ENCODE measurements at places on chromosomes 3 and 15.

DNA sequence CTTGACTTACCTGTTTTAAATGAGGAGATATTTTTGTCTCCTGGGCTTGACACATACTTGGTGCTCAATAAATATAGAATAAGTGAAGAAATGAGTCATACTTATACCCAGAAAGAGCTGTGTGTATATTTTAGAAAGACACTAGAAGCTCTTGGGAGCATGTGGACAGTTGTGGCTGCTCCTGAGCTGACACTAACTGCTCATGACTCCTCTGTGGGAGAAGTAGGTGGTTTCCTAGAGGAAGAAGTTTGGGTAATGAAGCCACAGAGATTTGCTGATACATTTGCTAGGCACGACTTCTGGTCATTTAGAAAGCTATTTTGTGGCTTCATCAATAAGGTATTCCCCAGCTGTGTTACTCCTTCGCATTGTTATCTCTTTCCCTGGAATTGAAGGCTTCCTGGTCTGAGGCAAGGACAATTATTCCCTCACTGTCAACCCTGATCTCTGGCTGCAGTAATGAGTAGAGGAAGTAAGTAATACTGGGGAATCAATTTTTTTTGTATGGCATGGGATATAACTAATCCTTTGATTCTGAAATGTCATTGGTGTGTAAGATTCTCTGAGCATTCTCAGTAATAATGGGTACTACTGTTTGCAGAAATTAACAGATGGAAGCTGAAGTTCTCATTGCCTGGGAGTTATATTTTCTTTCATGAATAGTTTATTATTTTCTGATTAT is 79.6 kb upstream of the DCBLD2 start:
- no peak for DNase-seq

DNA sequence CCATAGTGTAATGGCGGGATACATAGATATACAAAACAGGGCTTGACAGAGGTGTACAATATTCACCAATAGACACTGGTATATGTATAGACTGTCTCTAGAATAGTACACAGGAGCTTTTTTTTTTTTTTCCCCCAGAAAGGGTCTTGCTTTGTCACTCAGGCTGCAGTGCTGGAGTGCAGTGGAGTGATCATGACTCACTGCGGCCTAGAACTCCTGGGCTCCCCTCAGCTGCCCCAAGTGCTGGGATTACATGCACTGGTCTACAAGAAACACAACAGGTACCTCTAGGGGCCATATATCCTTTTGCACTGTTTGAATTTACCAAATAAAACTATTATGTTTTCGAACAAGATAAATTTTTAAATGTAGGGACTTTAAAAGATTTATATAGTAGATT is 12.3 kb downstream of the RHOA start:
- no peak for DNase-seq

DNA sequence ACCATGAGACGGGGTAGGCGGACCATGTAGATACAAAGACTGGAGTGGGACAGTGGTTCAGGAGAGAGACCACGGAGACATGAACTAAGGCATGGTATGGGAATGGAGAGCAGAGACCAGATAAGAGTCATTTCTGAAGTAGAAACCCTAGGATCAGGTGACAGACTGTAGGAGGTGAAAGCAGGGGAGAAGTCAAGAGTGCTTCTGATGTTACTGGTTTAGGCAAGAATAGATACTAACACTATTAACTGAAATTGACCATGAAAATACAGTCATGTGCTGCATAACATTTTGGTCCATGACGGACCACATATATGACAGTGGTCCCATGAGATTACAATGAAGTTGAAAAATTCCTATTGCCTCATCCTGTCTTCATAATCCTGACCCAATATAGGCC is 41.7 kb downstream of the RASGRP1 start:
- no peak for DNase-seq

DNA sequence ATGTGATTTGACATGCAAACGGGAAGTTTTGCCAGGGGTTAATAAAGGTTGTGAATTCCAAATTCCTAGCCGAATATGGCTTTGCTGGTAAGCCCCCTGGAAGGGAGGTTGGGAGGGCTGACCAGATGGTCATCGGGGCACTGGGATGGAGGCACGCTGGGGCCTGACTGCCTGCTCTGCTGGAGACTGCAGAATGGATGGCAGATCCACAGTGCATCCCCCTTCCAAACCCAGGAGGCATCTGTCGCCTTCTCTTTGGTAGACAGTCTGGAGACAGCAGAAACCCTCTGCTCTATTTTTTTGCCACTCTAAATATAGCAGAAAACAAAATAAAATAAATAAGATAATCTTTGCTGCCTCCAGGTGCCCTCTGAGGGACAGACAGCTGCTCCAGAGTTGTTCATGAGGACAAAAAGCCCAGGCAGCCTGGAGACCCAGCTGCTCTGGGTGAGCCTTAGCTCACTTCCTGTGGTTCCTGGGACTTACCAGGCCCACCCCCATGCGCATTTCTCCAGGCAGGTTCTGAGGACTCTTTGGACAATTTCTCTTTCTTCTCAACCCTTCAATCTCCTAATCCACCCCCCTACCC is 6.1 kb upstream of the SPTBN5 start:
- DNase-seq, result no peak

DNA sequence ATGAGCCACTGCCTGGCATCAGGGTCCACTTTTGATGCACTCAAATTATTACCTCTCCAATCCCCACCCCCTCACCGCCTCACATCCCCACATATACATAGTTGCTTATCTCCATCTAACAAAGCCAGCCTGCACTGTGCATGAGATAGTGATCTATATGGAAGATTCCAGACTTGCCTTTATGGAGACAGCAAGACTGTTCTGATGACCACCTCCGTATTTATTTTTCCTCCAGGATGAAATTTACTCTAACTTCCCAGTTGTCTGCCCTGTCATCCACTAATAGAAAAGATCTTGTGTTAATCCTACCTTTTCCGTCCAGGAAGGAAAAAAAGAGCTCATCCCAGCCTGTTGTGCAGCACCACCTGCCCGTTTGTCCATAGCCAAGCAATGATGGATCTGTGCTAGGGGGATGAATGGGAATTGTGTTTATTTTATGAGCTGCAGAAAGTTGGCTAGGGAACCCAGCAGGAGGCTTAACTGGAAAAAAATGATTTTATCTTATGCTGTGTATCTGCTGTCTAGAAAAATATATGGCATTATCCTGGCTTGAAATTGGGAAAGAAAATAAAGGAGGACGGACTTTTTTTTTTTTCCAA is 114.5 kb downstream of the CD47 start:
- DNase-seq, result no peak

DNA sequence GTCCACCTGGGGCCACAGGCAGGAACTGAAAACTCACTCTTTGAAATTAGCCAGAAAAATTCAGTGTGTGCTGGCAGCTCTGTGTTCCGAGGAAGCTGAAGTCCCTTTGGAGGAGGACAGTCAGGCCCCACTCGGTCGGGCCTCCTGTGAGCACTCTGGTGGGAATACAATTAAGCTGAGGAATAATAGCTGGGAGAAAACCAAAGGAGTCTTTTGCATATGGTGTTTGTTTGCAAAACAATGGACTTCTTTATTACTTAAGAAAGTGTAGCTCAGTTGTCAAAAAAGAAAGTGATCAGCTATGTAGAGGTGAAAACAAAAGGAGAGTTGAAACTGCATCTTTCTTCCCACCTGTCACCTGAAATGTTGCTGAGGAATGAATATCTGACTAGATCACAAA is 202.5 kb downstream of the MEIS2 start:
- no peak for DNase-seq

DNA sequence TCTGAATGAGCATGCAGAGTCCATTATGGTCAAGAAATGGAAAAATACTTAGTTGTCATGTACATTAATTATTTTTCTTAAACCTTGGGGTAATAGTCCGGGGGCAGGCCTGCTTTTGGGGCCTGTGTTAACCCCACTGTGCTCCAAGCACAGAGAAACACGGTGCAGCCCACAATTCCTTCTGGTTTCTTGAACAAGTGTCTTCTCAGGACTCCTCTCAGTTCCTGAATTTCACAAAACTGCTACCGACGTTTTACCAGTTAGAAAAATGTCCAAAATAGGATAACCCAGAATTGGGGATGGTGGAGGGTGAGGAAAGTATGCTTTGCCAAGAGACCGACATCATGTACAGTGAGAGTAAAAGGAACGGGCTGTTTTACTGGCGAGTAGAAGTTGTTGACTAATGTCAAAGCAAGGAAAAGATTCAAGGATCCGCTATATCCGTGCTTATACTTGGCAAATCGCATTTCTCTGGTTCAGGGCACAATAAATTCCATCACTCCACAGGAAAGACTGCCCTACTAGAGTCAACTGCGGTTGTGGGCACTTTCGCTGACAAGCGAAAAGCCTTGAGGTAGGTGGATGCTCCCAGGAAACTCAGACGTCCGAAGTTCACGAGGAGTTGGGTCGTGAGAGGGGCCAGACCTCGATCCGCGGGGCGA is 495 bp upstream of the NXPE3 start:
- DNase-seq, result no peak

GRCh38 chr3:160225176-160226025 is at the start of gene C3orf80:
Gene C3orf80, plus strand, starts transcription at chr3:160225422. Its CDS starts 214 bp downstream, at chr3:160225636.
- DNase-seq, result peak; percentile 25

- DNase-seq, result no peak
These were observed 357.0 kb upstream of the ICE2 start for GRCh38 chr15:60835974-60836373.

DNA sequence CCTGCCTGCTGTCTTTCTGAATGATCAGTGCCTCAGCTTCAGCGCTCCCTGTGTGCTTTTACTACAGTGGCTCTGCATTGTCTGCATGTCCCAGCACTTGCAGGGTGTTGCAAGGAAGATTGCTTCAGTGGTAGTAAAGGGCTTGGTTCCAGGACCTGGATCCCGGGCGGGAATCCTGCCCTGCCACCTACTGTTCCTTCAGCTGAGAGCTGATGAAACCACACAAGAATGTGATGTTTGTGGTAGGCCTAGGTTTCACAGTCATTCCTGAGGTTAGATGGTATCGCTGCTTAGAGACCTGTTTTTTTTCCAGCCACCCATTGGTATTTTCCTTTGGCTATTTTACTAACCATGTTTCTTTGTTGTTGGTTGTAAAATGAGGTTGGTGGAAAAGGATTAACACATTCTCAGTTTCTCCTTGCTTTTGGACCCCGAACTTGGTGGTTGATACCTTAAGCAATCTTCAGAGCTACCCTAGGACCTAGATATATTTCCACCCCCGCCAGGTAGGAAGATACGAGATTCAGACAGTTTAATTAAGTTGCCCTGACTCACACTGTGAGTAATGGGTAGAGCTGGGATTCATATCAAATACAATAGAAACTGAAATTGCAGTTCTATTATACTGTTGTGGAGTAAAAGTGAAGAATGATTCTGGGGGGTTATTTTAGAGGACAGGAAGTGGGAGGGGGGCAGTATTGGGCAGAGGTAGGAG is 11.4 kb downstream of the GPR87 start:
- no peak for DNase-seq

GRCh38 chr3:146308682-146309081 is 57.8 kb upstream of the PLSCR4 start:
- no peak for DNase-seq

GRCh38 chr3:134681522-134681900 is 30.7 kb upstream of the KY start:
- no peak for DNase-seq

DNA sequence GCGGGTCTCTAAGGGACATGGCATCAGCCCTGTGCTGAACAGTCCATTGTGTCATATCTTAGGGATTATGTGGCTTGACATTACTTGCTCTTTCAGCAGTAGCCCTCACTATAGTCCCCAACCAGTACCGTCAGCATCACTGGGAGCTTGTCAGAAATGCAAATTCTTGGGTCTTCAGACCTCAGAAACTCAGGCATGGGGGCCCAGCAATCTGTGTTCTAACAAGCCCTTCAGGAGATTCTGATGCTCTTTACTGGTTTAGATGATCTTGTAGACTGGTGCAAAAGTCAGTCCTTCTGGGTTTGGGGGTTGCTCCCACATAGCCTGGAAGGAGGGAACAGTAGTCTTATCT is 39.0 kb upstream of the TRAK1 start:
- DNase-seq, result no peak

DNA sequence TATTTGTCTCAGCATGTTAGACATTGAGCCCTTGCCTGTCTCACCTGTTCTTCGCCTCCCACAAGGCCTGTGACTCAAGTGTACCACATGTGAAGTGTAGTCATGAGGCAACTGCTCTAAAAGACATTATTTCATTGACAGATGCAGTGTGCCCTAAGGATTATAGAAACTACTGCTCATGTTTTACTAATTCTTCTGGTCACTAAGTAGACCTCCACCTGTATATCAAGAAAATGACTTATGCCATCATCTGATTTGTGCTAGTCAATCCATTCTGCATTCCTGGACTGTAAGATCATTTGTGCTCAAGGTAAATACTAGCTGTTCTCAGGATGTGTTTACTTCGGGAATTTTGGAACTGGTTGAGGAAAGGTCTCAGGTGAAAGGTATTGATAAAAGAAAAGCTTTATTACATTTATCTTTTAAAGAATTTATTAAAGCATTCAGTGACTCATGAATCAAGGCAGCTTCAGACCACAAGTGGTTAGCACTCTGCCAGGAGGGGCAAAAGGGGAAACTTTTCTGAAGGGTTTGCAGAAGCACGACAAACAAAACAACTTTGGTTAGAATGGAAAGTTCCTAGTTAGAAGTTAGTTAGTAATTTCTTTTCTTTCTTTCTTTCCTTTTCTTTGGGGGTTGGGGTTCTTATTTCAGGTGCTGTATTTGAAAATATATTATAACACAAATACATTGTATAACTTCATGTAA is 465.3 kb upstream of the CBLB start:
- DNase-seq, result peak; percentile 63

- no peak for DNase-seq
These were observed 2.4 kb downstream of the CRELD1 start for GRCh38 chr3:9935966-9936510.

- no peak for DNase-seq
These were observed 27.2 kb upstream of the STT3B start for GRCh38 chr3:31505371-31506048.

GRCh38 chr3:177126015-177126773 is 71.1 kb downstream of the TBL1XR1 start:
- no peak for DNase-seq

- no peak for DNase-seq
These were observed 73.8 kb upstream of the PCSK6 start for GRCh38 chr15:101563176-101563796.

DNA sequence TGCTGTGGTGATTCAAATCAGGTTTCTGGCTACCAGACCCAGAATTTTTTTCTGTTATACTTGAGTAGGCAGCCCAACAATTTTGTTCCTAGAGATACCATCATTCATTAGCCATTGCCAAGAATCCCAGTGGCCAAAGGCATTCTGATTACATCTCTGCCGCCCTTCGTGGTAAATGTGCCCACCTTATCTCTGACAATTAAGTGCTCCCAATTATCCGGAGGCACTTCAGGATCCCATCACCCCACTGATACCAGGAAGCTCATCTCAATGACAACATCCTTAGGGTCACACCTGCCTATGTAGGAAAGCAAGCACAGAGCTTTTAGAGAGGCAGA is 43.2 kb upstream of the RPL35A start:
- no peak for DNase-seq

GRCh38 chr3:97579365-97579764 is 185.2 kb upstream of the ARL6 start:
- no peak for DNase-seq

- no peak for DNase-seq
These were observed 17.2 kb downstream of the RASGRP1 start for GRCh38 chr15:38547255-38547997.
